ENCODE measurements at places on chromosomes 12 and 14. TPM values are rescaled to one million over a fixed set of nuclear protein-coding genes. Genes with fewer than 3 reads are reported as not detected.

AKAP5 gene
- 1.7 TPM for total RNA-seq

OAS2 gene
- total RNA-seq: 35.3 TPM

KRT73 gene
- total RNA-seq: not detected

TCTN1 gene
- total RNA-seq: 44.5 TPM

KRT74 gene
- total RNA-seq: not detected

RTRAF gene
- total RNA-seq: 134 TPM

AICDA gene
- 0.17 TPM for total RNA-seq

KANSL2 gene
- 30.6 TPM for total RNA-seq

Data from left lung (tissue), 14 donors.